CD4-positive, alpha-beta T cell treated with Interleukin-4 for 1 hour (primary cell): ENCODE measurements at places on chromosomes 7 and 10.

DNA sequence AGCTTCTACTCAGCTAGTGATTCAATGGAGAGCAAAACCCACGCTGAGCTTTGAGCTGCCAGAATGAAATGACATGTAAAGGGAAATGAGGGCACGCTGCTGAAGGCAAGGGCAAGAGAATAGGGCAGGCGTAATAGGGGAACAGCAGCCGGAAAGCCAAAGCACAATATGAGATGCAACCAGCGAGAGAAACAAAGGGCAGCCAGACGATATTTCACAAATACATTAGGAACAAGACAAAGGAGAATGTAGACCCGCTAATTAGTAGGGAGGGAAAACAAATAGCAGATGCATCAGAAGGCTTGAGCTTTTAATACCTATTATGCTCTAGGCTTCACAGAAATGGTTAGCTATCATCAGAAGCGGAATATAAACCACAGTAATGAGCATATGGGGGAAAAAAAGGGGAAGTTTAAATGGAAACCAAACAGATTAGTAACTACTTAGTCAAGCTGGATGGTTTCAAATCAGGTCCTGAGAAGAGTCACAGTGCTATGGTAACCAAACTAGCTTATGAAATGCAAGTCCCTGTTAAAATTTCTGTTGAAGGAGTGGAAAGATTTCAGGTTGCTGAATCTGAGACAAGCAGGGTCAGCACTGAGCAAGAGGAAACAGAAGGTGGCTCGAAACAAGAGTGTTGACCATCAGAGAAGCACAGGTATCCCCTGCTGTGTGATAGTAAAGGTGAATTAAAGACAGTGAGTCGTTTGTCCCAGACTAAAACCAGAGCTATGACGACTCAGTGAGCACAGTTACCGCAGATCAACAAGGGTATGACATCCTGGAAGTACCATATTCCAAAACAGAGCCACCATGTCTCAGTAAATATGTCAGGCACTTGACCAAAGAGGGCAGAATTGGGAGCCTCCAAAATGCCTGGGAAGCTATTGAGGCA lies 496.9 kb upstream of the CELF2 start:
- DNase-seq: no peak

DNA sequence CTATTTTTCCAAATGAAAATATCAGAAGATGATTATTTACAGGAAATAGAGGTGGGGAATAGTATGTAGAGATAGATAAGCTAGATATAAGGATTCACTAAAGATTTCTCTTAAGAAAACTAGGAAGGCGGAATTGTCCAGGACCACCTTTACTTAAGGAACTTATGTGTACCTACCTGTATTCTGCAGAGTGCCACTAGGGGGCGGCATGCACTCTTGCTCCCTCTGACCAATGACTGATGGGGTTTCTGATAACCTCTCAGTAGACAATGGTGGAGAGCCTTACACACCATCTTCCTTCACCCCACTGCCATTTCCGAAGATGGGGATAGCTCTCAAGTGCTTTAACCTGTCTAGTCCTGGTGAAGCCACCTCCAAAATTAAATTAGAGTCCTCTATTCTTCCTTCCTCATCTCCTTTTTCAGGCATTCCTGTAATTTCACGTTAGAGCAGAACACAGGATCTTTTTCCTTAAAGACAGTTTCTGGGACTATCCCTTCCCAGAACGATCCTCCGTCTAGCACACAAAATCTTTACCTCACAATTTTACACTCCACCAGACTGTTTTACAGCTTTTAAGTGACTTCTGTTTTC lies 453.1 kb downstream of the SORCS1 start:
- peak; percentile 29 for DNase-seq

DNA sequence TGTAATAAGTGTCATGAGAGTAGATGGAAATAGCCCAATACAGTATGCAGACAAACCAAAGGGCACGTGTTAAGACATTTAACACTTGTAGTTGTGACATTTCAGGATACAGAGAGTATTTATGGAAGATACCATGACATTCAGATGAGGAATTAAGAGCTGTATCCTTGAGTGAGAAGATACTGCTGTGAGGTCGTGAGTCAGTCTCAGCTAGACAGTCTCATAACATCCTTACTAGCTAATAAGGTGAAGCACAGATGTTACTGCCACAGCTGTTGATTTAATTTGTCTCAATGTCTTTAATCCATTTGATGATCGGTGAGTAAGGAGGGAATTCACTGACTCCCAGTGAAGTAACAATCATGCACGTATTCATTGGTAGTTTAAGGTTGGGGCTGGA lies 288.0 kb upstream of the AKR1E2 start:
- DNase-seq: no peak

GRCh38 chr7:10934292-10934691 lies 39.4 kb upstream of the PHF14 start:
- no peak for DNase-seq

- DNase-seq: no peak
These were observed 23.4 kb downstream of the MGAM2 start for GRCh38 chr7:142134909-142135308.

GRCh38 chr7:128103498-128104107 lies 72.4 kb upstream of the LRRC4 start:
- DNase-seq: no peak

DNA sequence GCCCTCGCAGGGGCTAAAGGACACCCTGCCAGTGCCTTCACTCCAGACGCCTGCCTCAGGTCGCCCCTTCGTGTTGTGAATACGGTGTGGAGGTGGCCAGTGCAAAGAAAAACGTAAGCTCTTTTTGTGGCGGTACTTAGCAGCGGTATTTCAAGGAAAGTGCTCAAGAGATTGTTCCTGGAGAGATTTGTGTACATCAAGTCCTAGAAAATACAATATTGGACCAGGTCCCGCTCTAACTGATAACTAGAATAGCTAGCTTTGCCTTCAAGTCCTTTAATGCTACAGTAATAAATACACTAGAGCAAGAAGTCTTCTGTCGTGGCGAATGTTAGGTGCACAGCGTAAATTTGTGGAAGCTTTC lies 689 bp downstream of the PLCE1 start:
- DNase-seq: no peak

DNA sequence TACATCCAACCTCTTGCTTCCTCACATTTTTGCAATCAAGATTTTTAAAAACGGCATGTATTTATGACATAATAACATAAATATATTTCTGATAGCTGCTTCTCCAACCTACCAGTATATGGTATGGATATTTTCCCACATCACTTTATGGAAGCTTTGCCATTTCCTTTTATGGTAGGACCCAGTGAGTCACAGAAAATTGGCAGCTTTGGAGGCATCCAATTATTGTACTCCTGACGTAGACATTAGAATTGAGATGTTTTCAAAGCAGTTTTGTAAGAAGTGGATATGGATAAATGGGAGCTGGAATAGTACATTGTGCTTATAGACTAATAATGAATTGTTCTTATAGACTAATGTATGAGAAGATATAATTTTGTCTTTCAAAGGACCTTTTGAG lies 23.8 kb upstream of the BICC1 start:
- no peak for DNase-seq

DNA sequence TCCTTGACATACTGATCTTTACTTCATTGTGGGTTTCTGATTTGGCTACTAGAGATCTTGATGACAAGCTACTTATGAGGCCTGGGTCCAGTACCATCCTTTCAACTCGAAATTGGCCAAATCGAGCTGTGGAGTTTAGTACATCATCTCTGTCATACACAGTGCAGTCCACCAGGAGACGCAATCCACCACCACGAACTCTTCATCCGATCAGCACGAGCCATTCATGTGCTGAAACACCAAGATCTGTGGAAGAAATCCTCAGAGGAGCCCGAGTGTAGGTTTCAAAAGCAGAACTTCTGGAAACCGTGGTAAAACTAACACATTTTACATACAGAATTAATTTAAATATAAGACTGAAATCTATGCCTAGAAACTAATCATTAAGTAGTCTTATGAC lies 14.2 kb downstream of the DNAJC9 start:
- no peak for DNase-seq
